Sigmoid colon (tissue), 7 donors: ENCODE measurements at places on chromosomes 16 and 17. TPM values are rescaled to one million over a fixed set of nuclear protein-coding genes. Genes with fewer than 3 reads are reported as not detected.

DNA sequence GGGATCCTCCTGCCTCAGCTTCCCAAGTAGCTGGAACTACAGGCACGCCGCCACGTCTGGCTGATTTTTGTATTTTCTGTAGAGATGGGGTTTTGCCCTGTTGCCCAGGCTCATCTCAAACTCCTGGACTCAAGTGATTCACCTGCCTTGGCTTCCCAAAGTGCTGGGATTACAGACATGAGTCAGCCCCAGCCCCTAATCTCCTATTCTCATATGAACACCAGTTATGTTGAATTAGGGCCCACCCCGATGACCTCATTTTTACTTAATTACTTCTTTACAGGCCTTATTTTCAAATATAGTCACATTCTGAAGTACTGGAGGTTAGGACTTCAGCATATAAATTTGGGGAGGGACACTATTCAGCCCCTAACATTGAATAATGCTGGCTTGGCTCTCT lies 49.2 kb downstream of the ZNRF1 start:
- H3K4me3 ChIP-seq: no peak overlapping the region
- peaks cover 36% of the 10 kb centered on the region for H3K4me1 ChIP-seq
- no peaks in the 10 kb centered on the region for H3K36me3 ChIP-seq
- H3K27ac ChIP-seq: no peak overlapping the region
- DNase-seq: no peak

- peaks cover 84% of the 10 kb centered on the region for H3K36me3 ChIP-seq
- no peak for DNase-seq
- H3K4me3 ChIP-seq: no peak overlapping the region
- H3K27ac ChIP-seq: no peak overlapping the region
- no peaks in the 10 kb centered on the region for H3K27me3 ChIP-seq
Observed at GRCh38 chr16:23670137-23670776, 8.4 kb upstream of the PLK1 start.

DNA sequence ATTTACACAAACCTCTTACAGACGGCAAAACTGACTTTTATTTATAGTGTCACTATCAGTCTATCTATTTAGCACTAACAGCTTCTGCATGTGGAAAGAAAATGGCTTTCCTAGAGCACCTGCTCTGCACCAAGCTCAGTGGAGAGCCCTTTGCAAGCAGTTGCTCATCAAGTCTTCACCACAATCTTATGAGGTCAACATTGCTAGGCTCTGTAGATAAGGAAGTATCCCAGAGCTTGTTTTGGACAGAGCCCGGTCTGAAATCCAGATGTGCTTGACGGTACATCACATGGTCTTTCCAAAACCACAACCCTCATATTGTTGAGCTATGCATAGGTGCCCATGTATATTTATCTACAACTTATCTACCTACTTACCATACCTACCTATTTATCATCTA lies 572.7 kb upstream of the CDH5 start:
- DNase-seq: no peak
- H3K4me3 ChIP-seq: no peak overlapping the region
- no peak overlapping the region for H3K27ac ChIP-seq
- H3K4me1 ChIP-seq: no peaks in the 10 kb centered on the region
- no peaks in the 10 kb centered on the region for H3K36me3 ChIP-seq

DNA sequence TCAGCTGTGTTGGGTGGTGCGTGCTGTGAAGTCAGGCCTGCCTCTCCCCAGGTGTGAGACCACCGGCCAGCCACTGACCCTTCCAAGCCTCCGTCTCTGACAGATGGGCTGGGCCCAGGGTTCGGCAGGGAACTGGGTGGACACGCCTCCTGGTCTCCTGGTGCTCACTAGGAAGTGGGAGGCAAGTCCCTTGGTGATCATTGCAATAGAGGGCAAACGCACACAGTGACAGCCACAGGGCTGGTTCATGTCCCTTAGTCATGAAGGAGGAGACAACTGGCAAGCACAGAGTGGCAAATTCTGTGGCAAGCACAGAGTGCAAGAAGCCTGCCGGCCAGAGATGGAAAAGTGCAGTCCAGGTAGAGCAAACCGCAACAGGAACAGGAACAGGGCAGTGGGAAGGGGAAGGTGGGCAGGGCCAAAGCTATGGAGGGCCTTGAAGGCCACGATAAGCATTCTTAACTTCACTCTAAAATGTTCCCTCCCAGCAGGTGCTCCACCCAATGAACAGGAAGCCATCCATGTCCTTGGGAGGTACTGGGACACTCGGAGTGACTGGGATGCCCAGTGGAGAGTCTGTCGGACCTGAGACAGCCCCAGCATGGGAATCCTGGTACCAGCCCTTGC lies 21.9 kb downstream of the USP7 start:
- no peak overlapping the region for H3K4me3 ChIP-seq
- H3K27ac ChIP-seq: no peak overlapping the region
- DNase-seq: no peak
- H3K27me3 ChIP-seq: no peaks in the 10 kb centered on the region

DNA sequence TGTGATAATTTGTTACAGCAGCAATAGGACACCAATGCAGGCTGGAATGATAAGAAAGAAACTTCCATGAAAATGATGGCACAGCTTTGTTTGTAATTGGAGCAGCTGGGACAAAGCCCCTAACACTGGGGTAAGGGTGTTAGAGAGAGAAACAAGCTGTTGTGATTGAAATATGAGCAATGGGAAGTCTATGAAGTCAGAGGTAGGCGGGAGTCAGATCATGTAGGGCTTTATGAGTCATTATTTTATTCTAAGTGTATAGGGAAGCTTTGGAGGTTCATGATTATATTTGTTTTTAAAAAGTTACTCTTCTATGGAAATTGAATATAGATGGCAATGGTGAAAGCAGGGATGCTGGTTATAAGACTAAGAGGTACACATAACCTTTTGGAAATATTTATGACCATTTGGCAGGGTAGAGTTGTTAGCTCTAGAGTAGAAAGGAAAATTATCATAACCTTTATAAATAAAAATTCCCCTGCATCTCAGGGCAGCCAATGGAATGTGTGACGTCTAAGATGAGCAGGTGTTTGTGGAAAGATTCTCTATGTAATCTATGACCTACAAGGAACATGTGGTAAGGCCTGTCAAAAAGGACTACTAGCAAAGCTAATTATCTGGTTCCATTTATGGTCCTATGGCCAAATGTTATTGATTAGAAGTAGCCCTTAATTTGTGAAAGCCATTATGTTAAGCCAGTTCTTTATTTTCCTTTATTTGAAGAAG lies 85.6 kb downstream of the KCNJ2 start:
- no peaks in the 10 kb centered on the region for H3K36me3 ChIP-seq
- no peaks in the 10 kb centered on the region for H3K4me1 ChIP-seq
- H3K27ac ChIP-seq: no peak overlapping the region

DNA sequence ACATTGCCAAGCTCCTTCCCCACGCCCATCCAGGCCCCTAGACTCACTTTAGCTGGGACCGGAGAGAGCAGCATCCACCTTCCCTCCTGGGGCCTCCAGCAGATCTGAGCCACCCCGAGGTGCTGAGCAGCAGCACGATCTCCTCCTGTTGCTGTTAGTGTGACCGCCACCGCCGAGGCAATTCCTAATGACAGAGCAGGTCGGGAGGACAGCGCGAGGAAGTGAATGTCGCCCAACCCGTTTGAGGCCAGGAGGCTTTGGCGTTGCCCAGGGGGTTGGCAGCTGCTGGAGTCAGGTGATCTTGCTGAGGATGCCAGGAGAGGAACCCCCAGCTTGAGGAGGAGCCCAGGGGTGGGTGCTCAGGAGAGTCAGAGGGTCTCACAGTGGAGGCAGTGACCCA lies at the start of gene RNF222:
TSS of gene RNF222 (minus strand) at position 192 of the 400 bp plus-strand sequence. CDS start 4,366 bp downstream, outside the sequence.
- H3K4me3 ChIP-seq: no peak within 1 kb of the TSS
- no peaks in the 10 kb centered on the region for H3K36me3 ChIP-seq

Gene KCNG4
- polyA plus RNA-seq: not detected
